ENCODE measurements at places on chromosomes 16 and 17.

DNA sequence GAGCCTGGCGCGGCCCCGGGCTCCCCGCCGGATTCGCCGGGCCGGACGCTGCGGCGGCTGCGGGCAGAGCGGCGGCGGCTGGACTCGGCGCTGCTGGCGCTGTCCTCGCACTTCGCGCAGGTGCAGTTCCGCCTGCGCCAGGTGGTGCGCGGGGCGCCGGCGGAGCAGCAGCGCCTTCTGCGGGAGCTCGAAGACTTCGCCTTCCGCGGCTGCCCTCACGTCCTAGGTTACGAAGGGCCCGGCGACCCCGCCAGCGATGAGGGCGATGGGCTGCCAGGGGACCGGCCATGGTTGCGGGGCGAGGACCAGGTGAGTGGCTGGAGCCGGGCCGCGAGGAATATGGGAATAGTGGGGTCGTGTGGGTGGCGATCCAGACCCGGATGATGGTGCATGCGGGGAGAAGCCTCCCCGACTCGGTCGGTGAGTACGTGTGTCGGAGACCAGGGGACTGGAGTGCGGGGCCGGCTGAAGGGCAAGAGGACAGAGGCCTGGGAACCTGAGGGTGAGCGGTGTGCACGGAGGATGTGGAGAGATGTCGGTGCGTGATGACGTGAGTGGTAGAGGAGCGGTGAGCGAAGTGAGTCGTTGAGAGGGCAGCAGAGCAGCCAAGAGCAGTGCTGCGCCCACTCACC, 517 bp downstream of the RUNDC1 start:
- DNase-seq: no peak

GRCh38 chr17:71247441-71248015, 873.3 kb upstream of the SOX9 start:
- DNase-seq: no peak

DNA sequence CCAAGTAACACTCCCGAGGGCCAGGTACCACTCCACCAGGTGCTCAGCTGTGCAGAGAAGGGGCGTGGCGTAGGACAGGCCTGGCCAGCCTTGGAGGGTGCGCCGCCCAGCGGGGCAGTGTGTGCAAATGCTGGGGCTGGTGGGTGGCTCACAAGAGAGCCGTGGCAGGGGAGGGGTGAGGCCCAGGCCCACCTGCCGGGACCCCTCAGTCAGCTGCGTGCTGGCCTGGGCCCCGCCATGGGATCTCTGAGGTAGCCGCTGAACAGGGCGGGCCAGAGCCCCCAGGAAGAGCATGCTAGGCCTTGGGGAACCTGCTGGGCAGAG, 8.8 kb downstream of the TPSG1 start:
- no peak for DNase-seq

DNA sequence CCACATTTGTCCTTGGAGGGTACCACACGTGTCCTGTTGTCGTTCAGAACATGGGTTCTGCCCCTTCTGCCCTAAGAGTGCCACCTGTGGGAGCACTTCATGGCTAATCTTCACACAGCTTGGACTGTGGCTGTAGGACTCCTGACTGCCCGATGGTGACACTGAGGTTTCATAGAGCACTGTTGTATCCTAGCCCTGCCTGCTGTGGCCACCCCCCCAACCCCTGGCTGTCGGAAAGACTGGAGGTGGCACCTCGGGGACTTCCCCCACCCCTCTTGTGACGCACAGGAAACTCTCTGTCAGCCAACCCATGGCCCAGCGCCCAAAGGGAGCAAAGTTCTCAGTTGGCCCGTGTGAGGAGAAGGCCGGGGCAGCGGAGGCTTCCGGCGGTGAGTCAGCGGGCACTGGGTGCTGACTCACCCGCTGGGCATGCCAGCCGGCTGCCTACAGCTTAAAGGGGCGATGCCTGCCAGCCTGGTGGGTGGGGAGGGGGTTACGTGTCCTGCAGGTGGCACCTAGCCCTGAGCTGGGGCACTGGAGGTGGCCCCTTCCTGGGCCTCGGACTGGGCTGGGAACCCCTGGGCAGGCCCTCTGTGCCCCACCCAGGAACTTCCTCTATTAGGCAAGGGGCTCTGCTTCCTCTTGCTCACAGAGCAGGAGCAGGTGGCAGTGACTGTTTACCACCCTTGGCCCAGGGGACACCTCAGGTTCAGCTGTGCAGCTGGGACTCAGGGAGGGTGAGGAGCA, 3.4 kb downstream of the MAP2K3 start:
- DNase-seq: no peak

- DNase-seq: no peak
These were observed 34.3 kb downstream of the STAT5B start for GRCh38 chr17:42241871-42242270.

DNA sequence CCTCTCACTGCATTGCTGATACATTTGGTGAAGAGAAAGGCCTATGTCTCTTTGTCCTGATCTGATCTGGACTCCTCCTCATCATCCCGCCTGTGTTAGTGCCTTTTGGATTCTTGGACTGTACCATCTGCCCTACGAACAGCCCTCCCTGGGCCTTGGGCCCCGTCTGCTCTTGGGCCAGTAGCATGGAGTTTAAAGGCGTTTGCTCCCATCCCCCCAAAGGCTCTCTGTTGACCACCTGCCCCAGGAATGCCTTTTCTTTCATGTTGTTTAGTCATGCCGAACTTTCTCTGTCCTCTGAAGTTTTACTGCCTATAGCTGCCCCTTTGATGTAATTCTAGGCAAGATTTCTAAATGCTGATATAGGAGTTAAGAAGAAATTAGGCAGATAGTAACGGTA, 30.9 kb upstream of the MEAK7 start:
- no peak for DNase-seq

DNA sequence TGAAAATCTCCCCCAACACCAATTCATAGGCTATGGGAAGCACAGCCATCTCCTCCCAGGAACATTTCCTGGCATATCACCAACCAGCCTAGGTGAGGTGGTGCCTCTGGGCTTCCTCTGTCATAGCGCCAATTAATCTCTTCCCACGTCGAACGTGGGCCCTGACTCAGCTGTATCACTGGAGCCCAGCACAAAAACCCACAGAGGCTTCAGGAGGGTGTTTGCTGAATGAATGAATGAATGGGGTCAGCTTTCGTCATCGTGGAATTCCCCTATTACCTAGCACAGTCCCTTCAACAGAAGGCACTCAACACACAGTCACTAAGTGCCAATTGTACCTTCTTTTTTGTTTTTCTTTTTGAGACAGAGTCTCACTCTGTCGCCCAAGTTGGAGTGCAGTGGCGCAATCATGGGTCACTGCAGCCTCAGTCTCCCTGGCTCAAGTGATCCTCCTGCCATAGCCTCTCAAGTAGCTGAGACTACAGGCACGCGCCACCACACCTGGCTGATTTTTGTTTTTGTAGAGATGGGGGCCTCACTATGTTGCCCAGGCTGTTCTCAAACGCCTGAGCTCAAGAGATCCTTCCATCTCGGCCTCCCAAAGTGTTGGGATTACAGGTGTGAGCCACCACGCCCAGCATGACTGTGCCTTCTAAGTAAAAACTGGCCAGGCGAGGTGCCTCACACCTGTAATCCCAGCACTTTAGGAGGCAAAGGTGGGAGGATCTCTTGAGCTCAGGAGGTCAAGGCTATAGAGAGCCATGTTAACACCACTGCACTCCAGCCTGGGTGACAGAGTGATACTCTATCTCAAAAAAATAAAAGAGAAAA, 4.1 kb downstream of the ZNF688 start:
- DNase-seq: no peak

DNA sequence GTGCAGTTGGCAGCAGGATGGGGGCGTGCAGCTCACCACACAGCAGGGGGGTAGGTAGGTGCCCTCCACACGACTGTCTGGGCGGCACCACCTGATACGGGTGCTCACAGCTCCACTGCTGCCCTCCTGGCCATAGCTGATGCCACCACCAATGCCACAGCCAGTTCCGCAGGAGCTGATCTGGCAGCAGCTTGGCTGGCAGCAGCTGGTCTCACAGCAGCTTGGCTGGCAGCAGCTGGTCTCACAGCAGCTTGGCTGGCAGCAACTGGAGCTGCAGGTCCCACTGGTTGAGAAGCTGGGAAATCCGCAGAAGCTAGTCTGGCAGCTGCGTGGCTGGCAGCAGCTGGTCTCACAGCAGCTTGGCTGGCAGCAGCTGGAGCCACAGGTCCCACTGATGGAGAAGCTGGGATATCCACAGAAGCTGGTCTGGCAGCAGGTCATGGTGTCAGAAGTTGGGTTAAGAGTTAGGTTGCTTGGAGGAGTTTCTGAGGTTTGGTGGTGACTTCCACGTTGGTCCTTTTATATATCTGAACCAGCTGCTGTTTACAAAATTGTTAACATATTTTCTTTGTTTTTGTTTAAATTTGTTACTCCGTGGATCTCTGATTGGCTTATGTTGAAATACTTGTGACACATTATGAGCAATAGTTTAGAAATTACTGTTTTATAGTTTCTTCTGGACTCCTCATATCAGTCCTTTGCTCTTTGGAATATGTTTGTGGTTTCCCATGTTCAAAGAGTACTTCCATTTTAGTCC, at the start of gene KRTAP1-5:
KRTAP1-5 (minus strand) TSS at position 494 of the 757 bp plus-strand sequence; CDS start at position 441, 53 bp downstream.
- no peak for DNase-seq

DNA sequence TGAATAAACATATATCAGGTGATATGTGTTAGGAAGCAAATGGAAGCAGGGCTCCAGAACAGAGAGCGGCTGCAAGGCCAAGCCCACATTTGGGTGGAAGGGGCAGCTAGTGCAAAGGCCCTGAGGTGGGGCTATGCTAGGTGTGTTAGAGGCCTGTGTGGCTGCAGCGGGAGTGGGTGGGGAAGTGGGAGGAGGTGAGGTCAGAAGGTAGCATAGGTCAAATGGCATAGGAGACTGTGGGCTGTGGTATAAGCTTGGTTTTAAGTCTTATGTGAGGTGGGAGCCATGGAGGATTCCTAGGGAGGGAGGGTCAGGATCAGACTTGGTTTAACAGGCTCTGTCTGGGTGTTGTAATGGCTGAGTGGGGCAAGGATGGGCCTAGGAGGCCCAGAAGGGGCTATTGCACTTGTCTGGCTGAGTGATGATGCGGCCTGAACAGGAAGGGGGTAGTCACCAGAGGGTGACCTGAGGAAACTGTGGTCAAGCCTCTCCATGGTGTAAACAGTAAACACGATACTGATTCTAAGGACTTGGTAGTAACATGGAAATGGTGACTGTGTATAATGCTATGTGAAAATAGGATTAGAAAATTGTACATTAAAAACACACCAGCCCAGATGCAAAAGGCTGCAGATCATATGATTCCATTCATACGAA, 31.1 kb downstream of the RAI1 start:
- no peak for DNase-seq

GRCh38 chr17:82438401-82439193, 12.0 kb downstream of the CYBC1 start:
- no peak for DNase-seq

DNA sequence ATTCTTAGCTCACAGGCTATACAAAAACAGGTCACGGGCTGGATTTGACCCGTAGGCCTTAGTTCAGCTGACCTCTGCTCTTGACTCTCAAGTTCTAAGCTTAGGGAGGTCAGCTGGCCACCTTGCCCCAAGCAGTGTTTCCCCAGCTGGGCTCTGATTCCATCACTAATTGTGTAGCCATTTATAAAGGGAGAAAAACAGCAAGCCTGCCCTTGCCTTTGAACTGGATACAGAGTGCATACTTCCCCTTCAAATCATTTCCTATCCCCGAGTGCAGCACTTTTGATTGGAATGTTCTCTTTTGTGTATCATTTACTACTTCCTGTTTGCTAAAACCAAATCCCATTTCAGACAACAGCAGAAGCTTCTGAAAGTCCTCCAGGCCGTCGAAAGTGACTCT, 153.6 kb downstream of the KATNIP start:
- DNase-seq: no peak

DNA sequence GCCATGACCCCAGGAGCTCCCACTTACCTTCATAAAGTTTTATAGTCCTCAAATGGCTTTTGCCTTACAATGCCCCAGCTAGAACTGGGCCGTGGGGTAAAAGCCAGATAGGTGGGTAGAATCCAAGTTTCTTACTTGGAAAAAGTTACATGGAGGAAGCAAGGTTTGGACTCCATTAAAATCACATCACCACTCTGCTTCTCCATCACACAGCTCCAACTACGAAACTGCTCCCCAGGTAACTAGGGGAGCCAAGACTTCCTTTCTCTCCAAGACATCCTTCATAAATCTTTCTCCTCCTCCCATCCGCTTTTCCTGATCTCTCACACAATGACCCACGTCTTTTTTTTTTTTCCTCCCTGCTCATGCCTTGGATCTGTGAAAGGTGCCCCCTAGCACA, 130.8 kb upstream of the RCVRN start:
- DNase-seq: no peak

GRCh38 chr16:12971241-12971640, 69.8 kb downstream of the SHISA9 start:
- DNase-seq: no peak

GRCh38 chr17:14797801-14798200, 467.3 kb downstream of the PMP22 start:
- DNase-seq: no peak

DNA sequence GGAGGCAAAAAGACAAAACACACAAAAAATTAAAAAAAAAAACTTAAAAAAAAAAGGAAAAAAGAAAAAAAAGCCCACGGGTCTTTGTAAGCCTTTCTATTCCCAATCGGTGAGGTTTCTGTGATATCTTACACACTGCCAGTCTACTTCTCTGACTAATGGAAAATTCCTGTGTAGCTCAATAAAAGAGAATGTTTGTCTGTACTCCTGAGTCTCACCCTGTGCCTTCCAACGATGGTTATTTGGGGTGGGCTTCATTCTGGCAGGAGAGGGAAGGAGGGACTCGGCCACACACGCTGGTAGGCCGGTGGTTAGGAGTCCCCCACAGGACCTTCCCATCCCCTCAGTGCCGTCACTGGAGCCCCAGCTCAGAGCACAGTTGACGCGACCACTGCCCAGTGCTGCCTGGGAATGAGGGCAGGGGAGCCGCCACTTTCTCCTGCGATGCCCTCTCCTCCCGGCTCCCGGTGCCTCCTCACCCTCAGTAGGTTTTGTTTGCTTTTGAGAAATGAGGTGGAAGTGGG, 68.0 kb downstream of the AMFR start:
- no peak for DNase-seq

DNA sequence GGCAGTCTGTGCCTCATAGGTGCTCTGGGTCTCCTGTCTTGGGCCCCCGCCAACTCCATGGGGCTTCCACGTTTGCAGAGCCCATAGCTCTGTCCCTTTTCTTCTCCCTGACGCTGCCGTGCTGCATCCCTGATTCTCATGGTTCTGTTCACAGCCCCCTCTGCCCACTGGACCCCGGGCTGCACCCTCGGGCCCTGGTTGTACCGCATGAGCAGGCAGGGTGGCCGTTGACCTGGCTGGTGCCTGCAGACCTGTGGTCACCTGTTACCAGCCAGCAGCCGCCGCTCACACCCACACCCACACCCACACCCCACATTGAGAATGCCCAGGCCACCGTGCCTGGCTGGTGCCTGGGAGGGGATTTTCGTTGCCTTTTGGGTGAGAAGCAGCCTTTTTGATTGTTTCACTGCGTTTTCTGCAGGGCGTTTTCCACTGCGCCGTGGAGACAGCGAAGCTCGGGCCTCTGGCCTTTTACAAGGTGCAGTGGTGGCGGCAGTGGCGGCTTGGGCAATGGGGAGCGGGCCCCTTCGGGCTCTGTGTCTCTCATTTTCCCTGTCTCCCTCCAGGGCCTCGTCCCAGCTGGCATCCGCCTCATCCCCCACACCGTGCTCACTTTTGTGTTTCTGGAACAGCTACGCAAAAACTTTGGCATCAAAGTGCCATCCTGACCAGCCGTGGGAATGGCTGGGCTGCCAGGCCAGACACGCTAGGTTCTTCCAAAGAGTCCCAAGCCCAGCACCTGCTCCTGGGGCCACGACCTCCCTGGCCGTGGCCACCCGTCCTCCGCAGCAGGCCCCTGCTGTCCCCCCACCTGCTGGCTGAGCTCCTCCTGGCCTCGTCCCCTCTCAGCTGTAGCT, 7.6 kb downstream of the SLC25A10 start:
- DNase-seq: no peak

GRCh38 chr17:48254896-48255295, 147.3 kb downstream of the SNX11 start:
- no peak for DNase-seq

All from NCI-H2081 treated with DMSO at 0.1 percent for 48 hours (cell line).